ENCODE measurements at places on chromosomes 5 and 9. TPM values are rescaled to one million over a fixed set of nuclear protein-coding genes. Genes with fewer than 3 reads are reported as not detected.
A peak's percentile ranks its signal among the peaks of the same experiment; 100 is the strongest.

DNA sequence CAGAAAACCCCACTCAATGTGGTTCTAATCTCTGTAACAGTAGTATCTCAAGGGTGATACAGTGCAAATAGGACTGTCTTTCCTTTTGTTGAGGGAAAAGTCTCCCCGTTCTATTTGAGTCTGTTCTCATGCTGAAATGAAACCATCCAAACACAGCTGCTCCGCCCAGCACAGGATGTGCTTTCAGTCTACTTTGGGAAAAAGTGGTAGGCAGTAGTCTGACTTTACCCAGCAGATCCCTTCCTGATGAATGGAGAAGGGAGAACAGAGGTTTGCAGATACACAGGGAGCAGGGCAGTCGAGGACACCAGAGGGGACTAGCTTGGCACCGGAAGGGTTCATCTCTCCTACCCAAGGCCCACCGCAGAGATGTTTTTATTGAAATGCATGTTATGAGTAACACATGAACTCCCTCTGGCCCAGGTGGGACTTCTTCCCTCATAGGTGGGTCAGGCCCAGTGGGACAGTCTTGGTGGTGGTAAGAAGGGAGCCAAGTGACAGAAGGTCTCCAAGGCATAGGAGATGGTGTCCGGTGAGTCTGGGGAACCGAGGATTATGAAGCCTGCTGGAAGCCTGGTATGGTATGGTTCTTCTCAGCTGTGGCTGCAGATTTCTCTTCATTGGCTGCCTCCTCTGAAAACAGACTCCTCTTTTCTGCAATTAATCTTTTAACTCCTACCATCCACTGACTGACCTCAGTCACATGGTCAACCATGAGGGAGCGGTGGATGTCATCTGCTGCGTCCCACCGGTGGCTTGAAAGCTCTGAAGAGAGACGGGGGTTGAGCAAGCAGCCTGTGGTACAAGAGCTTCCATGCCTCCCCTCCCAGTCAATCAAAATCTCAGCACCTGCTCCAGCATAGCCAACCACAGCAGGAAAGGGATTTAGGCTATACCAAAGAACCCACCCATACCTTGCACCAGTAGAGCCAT, 3.0 kb downstream of the EIF4EBP3 start:
- no peak for DNase-seq

DNA sequence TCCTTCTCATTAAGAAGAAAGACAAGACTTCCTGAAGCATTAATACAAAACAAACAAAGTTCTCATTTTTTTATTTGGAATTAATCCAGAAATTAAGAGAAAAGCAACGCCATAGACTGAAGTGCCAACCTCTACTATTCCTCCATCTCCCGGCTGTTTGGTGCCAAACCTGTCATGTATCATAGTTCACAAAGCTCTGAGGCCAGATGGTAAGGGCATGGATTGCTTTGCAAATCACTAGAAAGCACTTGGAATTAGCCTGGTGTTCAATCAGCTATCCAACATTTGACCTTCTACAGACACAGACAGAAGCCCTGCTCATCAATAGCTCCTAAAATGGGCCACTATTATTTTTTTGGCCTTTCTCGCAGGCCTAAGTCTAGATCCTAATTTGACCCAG, 33.8 kb downstream of the HTR1A start:
- no peak for DNase-seq

PCDHGB3 gene
- total RNA-seq, result 14.1 TPM

DNA sequence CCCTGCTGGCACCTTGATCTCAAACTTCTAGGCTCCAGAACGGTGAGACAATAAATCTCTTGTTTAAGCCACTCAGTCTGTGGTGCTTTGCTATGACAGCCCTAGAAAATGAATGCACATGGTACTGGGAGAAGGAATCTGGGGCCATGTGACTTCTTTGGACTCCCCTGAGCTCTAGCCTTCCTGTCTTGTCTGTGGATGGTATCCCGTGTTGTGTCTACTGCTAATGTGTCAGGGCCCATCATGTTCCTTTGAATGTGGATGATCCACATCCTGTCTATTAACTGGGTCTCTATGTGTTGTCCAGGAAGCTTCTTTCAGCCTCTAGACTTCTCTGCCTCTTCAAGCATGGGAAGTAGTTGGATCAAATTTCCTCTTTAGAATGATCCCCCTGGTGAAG, 25.1 kb downstream of the IL7R start:
- DNase-seq, result no peak

DNA sequence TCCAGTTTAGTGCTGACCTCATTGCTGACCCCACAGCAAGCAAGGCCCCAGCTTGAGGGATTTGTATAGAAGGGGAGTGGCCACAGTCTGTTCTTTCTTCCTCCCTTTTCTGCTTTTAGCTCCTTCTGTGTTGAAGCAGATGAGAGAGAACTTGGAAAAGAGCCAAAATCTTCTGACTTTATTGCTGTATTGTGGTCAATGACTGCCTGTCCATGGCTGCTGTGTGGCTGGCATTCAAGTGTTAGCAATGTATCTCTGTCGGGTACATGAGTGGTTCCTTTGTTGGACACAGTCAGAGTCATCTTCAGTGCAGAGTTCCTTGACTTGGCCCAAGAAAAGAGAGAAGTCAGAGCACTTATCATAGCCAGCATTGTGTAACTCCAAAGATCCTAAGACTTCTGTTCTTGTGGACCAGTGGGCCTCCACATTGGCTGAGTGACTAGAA, 154.1 kb downstream of the LRRC70 start:
- no peak for DNase-seq

GABRA1 gene
- total RNA-seq, result not detected

DNA sequence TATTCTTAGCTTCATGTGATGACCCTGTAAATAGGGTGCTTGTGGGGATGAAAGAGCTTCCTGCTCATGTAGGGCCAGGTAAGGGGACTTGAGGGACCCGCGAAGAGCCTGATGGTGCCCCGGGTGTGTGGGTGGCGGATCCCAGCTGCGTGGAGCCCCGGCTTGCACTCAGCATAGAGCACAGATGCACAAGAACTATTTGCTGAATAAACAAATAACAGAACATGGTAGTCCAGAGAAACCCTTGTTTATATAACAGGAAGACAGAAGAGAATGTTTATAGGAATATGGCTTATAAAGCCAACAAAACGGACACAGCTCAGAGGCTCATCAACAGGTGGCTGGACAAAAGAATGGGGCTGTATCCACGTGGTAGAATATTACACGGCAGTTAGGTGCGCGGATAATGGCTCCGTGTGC, 106.9 kb upstream of the COL5A1 start:
- DNase-seq, result no peak

DNA sequence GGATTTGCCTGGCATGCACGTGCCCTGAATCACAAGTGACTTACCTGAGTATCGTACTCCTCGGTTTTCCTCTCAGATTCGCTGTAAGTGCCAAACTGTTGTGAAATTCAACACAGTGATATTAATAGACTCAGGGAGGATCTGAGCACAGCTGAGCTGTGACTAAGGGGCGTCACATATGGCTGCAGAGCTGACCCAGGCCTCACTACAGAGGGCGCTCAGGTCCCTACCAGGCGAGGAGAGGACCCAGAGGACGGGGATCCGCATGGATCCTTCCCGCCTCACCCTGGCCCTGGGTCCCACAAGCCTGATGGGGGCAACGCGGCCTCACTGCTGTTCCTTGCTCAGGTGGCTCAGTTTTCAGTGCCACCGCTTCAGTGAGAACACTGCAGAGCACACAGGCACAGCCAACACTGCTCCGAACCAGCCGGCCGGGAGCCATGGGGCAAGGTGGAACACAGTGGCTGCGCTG, 20.1 kb downstream of the CLPTM1L start:
- DNase-seq, result no peak

GRCh38 chr9:115551396-115551795, 433.4 kb upstream of the TNC start:
- no peak for DNase-seq

ANKRD33B gene
- total RNA-seq, result 2.1 TPM

PCDHGA5 gene
- total RNA-seq, result 10.9 TPM

DNA sequence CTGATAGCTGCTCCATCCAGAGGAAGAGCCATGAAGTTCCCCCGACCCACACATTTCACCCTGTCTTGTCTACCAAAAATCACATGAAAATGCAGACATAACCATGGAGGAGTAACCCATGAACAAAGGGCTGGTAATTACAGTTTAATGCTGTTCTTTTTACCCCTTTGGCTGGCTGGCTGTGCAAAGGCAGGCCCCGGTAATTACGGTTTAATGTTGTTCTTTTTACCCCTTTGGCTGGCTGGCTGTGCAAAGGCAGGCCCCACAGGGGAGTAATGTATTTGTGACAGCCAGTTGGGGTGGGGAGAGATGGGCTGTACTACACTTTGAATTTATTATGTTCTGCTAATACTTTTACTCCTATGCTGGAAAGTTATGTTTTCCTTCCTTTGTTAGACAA, 41.7 kb downstream of the PIK3R1 start:
- no peak for DNase-seq

- DNase-seq, result no peak
Observed at GRCh38 chr9:93929231-93929630, 25.9 kb downstream of the BARX1 start.

NINJ1 gene
- total RNA-seq, result 63.8 TPM

SHC3 gene
- 2.2 TPM for total RNA-seq

- DNase-seq, result no peak
Observed at GRCh38 chr5:143588933-143589662, 185.6 kb upstream of the NR3C1 start.

DNA sequence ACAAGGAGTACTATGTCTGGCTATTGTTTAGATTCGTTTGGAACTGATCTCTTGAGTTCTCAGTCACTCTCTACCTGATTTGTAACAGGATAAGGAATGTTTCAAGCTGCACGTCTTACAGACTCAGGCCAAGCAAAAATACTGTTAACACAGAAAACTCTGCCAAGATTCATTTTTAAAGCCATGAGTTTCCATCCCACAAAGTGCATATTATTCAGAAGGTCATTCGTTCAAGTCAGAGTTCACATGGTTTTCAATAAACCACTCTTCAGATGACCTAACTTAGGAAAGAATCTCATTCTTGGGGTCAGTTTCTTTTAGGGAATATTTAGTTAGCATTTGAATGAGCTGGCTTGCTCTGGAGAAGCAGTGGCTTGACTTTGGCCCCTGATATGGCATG, 49.3 kb downstream of the F2R start:
- DNase-seq, result no peak

GRCh38 chr5:92879806-92880543, 701.0 kb downstream of the NR2F1-AS1 start:
- no peak for DNase-seq

DNA sequence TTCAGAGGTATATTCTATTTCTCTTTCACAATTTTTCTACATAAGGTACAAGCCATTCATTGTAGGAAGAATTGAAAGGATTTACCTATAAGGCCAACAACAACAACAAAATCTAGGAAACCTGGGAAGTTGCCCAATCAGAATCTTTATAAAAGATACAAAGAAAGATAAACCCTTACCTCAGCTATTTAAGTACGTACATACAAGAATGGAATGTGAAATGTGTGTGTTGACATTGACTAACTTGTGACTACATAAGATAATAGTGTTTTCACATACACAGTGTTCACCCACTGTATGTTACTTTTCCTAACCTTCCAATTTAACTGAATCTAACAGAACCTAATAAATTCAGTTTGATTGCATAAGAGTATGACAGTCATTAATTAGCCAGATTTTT, 154.1 kb downstream of the ADAMTS6 start:
- no peak for DNase-seq

GRCh38 chr5:174834081-174834480, 109.7 kb downstream of the MSX2 start:
- no peak for DNase-seq

- DNase-seq, result peak; percentile 33
Observed at GRCh38 chr9:16410601-16411280, 459.7 kb downstream of the BNC2 start.

DNA sequence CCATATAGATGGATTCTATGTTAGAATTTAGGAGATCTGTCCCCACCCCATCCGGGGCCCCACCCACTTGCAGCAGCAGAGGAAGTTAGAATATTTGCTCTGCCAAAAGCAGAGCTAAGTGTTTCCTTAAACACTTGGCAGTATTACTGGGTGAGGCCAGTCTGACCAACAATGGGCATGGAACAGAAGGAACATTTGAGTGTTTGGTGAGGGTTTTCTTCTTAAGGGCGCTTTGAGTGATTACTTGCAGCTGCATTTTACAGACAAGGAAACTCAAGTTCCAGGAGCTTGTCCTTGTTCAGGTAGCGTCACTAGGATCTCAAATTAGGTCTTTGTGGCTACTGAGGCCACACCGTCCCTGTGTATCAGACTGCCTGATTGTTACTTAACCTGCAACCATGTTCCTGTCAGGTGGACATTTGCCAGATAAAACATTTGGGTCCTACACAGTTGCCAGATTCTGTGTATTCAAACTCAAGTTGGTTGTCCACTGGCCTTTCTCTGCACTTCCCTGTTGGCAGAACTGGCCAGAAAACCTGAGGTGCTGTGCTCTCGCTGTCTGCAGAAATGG, 59.3 kb downstream of the SLC46A2 start:
- DNase-seq, result peak; percentile 23

LSM11 gene
- 9.5 TPM for total RNA-seq

DNA sequence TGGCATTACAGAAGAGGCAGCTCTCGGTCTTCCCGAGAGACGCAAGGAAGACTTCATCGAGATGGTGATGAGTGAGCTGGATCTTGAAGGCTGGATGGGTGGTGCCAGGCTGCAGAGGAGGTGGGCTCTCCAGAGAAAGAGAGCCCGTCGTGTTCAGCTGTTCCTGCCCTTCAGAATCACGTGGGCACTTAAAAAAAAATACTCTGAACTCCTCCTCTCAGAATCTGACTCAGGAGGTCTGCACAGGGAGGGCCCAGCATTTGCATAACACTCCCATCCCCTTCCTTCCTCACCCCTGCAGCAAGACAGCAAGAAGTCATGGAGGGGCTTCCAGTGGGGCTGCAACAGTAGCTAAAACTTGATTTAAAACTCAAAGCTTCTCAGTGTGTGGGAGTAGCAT, 203.0 kb downstream of the ATPSCKMT start:
- DNase-seq, result no peak

IFNA6 gene
- not detected for total RNA-seq

- no peak for DNase-seq
Observed at GRCh38 chr9:69454321-69454720, 129.3 kb downstream of the ENTREP1 start.

DNA sequence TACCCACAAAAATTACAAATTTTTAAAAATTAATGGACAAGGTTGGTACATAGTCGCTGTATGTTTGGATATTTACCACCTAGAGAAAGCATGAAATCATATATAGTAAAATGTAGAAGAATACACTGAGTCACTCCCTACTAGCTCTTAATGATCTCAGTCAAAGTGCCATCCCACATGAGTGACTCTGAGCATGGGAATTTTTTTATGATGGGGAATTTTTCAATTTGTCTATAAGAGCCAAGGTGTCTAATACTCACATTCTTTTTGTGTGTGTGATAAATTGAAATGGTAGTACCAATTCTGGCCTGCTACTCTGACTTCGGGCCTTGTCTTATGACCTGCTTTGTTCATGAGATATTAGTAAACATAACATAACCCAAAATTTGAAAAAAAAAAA, 483.2 kb downstream of the CDH10 start:
- DNase-seq, result no peak

IFNE gene
- not detected for total RNA-seq

GRCh38 chr9:29659736-29660135, 2086.5 kb upstream of the C9orf72 start:
- DNase-seq, result no peak

- DNase-seq, result no peak
Observed at GRCh38 chr5:96546120-96546519, 113.1 kb upstream of the PCSK1 start.

FAM221B gene
- total RNA-seq, result not detected
